ENCODE measurements at places on chromosomes 3 and 15. TPM values are rescaled to one million over a fixed set of nuclear protein-coding genes. Genes with fewer than 3 reads are reported as not detected.
A peak's percentile ranks its signal among the peaks of the same experiment; 100 is the strongest.

The SLC2A2 gene
- total RNA-seq: not detected

The FSIP1 gene
- 0.25 TPM for total RNA-seq

The MITF gene
- 0.63 TPM for total RNA-seq

The DCLK3 gene
- 0.30 TPM for total RNA-seq

The CLRN1 gene
- not detected for total RNA-seq

The MANF gene
- 129 TPM for total RNA-seq

DNA sequence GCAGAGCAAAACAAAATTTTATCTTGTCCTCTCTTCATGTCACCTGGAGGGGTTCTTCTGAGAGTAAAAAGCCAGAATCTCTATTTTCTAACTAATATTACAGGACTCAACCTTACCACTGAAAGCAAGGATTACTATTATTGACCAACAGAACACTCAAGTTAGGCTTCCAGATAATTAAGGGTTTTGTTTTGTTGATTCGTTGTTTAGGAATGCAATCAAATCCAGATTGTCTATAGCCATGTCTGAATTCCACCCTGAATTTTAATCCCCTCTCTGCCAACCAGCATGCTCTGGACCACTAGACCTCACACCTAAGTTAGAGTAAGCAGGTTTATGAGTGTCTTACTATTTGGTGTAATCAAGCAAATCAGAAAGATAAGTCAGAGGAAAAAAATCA lies 90.7 kb downstream of the PEAK1 start:
- H3K27me3 ChIP-seq: no peaks in the 10 kb centered on the region
- H3K27ac ChIP-seq: no peak overlapping the region
- no peak overlapping the region for H3K4me3 ChIP-seq
- H3K36me3 ChIP-seq: no peaks in the 10 kb centered on the region

DNA sequence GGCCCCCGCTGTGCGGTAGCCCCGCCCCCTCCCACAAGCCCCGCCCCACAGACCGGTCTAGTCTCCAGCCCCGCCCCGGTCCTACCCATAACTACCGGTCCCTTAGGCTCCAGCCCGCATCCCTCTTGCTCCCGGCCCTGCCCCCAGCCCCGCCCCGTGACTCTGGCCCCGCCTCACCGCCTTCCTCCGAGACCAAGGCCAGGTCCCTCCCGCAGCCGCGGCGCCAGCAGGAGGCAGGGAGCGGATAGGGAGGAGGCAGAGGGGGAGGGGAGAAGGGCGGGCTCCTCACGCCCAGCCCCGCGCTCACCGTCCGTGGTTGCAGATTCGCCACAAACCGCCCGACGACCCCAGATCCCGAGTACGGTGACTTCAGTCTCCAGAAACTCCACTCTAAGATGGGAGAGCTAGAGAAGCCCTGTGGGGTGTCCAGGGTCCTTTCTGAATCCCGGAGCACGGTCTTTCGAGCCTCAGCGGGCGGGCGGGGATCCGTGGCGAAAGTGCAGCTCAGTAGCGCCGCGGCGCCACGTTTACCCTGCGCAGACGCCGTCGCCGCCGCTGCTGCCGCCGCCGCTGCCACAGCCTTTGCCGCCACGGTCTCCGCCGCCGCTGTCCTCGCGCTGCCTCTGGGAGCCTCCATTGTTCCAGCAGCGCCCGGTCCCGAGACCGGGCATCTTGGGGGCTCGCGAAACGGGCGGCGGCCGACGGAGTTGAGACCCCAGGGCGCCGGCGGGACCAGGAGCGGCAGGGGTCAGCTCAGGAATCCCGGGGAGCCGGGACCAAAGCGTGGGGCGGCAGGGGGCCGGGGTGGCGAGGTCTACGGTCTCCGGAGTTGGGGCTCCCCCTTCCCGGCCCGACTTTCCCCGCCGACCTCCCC lies at the start of gene BRPF1:
Gene BRPF1, plus strand, starts transcription at position 530 of the 874 bp plus-strand sequence. CDS start 2,406 bp downstream, outside the sequence.
- peaks cover 67% of the 10 kb centered on the region for H3K4me1 ChIP-seq
- H3K4me3 ChIP-seq: peak within 1 kb of the TSS; percentile 79
- H3K36me3 ChIP-seq: peaks cover 25% of the 10 kb centered on the region

DNA sequence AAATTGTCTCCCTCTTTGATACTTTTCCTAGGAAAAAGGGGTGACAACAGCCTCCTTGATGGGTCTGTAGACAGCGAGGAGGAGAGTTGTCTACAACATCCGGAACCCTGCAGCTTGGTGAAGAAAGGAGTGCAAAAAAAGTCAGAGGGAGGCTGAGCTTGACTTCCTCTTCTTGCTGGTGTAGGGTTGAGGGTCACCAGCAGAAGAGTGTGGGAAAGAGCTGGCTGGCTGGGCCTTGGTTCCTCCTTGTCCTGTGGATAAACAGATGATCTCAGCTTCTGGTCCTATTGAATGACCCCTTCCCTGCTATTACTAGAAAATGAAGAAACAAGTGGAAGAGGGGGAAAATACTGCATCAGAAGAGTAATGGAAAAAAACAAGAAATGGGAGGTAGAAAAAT lies 20.4 kb downstream of the SLC7A14 start:
- H3K27ac ChIP-seq: no peak overlapping the region
- DNase-seq: no peak
- H3K4me1 ChIP-seq: peaks cover 14% of the 10 kb centered on the region
- H3K27me3 ChIP-seq: peaks cover 14% of the 10 kb centered on the region
- H3K4me3 ChIP-seq: no peak overlapping the region

DNA sequence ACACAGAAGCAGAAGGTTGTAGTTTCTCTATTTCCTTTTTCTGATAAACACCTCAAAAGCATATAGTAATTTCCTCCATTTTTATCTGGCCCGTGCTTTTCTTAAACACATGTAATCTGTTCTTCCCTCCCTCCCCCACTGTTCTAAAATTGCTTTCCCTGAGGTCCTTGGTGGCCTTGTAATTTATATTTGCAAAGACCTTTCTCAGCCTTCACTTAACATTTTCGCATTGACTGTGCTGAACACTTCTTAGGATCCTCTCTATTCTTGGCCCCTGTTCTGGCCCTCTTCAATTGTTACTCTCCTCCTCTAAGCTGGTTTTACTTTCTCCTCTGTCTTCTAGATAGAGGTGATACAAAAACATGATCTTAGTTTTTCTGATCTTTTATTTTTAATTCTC lies 28.3 kb downstream of the GAP43 start:
- no peak overlapping the region for H3K27ac ChIP-seq
- H3K36me3 ChIP-seq: no peaks in the 10 kb centered on the region
- no peak overlapping the region for H3K4me3 ChIP-seq

GRCh38 chr3:71893122-71893521 lies 108.2 kb upstream of the PROK2 start:
- H3K27me3 ChIP-seq: peaks cover 10% of the 10 kb centered on the region
- H3K4me1 ChIP-seq: no peaks in the 10 kb centered on the region
- H3K4me3 ChIP-seq: no peak overlapping the region
- H3K36me3 ChIP-seq: no peaks in the 10 kb centered on the region
- DNase-seq: no peak

DNA sequence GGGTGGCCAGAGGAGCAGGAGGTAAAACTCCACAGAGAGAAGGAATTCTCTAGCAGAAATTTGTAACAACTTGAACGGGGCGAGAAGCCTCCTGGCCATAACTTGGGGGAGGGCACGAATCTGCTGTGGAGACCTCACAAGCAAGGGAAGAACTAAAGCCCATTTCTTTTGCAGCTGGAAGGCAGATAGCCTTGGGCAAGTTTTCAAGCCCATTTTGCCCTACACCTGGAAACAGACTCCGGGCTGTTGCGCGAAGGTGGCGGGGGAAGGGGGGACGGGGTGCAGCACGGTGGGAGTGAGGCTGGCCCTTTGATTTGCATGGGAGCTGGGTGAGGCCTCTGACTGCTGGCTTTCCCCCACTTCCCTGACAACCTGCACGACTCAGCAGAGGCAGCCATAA lies 168.8 kb downstream of the MEGF11 start:
- no peak overlapping the region for H3K27ac ChIP-seq
- peaks cover 2% of the 10 kb centered on the region for H3K27me3 ChIP-seq
- no peaks in the 10 kb centered on the region for H3K36me3 ChIP-seq
- DNase-seq: no peak
- H3K4me1 ChIP-seq: no peaks in the 10 kb centered on the region

- no peak for DNase-seq
- peaks cover 56% of the 10 kb centered on the region for H3K4me1 ChIP-seq
- H3K4me3 ChIP-seq: no peak overlapping the region
- no peaks in the 10 kb centered on the region for H3K27me3 ChIP-seq
Observed at GRCh38 chr3:130901463-130902204, 7.8 kb downstream of the ATP2C1 start.

GRCh38 chr3:55164876-55165275 lies 237.0 kb upstream of the LRTM1 start:
- no peaks in the 10 kb centered on the region for H3K36me3 ChIP-seq
- H3K27me3 ChIP-seq: peaks cover under 1% of the 10 kb centered on the region
- no peak overlapping the region for H3K27ac ChIP-seq

GRCh38 chr3:139302084-139302800 lies 41.6 kb upstream of the MRPS22 start:
- peaks cover 3% of the 10 kb centered on the region for H3K27me3 ChIP-seq
- H3K27ac ChIP-seq: no peak overlapping the region
- H3K36me3 ChIP-seq: no peaks in the 10 kb centered on the region
- no peak for DNase-seq

All from activated CD4-positive, alpha-beta T cell treated with anti-CD3 and anti-CD28 coated beads for 36 hours (primary cell).